Left forelimb (tissue), 1 donor: ENCODE measurements at places on chromosomes 3 and 15.

DNA sequence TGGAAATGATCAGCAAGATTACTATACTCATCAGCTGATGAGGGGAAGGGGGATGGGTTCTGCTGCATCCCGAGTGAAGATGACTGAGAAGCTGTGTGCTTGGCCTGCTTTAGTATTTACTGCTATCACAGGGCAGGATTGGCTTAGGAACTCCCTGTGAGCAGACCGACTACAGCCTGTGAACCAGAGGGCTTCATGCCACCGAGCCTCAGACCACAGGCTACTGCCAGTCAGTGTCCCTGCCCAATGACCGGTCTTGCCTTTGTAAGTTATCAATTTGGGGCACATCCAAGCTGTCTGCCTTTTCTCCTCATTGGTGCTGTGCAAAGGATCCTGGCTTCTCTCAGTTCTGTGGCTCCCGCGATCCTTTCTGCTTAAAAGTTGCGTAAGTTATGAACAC lies 71.5 kb downstream of the PDCD6IP start:
- DNase-seq, result no peak

DNA sequence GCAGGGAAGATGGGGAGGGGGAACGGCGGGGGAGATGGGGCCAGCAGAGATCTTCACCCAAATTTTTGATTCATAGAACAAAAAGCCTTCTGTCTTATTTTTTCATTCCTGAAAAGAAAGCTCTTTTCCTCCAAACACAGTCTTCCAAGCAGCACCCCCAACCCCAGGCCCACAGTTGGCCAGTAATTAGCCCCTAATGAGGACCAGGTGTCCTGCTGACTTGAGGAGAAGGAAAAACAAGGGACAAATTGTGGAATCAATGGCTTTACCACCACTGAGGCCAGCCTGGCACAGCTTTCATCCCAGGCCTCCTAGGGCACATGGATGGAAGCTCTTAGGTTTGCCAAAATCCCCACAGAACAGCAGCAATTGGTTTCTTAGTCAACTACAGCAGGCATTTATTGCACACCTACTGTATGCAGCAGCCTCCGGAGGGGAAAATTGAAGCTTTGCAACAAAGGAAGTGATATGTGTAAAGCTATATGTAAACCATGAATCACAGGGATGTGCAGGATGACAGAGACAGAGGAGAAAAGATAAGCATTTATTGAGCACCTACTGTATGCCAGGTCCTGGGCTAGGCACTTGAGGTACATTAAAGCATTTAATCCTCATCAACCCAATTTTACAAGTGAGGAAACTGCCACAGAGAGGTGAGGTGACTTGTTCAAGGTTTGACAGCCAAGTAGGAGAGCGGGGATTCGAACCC lies 199.5 kb downstream of the TBC1D2B start:
- DNase-seq, result no peak

GRCh38 chr15:57216288-57216687 lies 160.0 kb upstream of the CGNL1 start:
- no peak for DNase-seq

GRCh38 chr3:50078622-50079021 lies 10.1 kb upstream of the RBM5 start:
- DNase-seq, result no peak

GRCh38 chr3:122697952-122698620 lies 17.4 kb downstream of the PARP14 start:
- no peak for DNase-seq

GRCh38 chr3:6578526-6578925 lies 282.4 kb upstream of the GRM7 start:
- DNase-seq, result no peak

- DNase-seq, result no peak
Measured at GRCh38 chr3:33437556-33438283, 2.5 kb downstream of the UBP1 start.

- DNase-seq, result no peak
Measured at GRCh38 chr3:33170531-33170930, 48.1 kb downstream of the SUSD5 start.
